M059J (cell line): ENCODE measurements at places on chromosomes 12 and 14. TPM values are rescaled to one million over a fixed set of nuclear protein-coding genes. Genes with fewer than 3 reads are reported as not detected.

TMEM253 gene
- not detected in 2 replicates for total RNA-seq

DEPDC4 gene
- 0.94 and 2.1 TPM in 2 replicates for total RNA-seq

TPH2 gene
- total RNA-seq: not detected in 2 replicates

PZP gene
- not detected in 2 replicates for total RNA-seq

SLC25A47 gene
- total RNA-seq: not detected in 2 replicates

TOMM20L gene
- total RNA-seq: not detected in 2 replicates

SIX1 gene
- total RNA-seq: 8.0 and 12.5 TPM in 2 replicates

SMARCD1 gene
- total RNA-seq: 48.7 and 52.9 TPM in 2 replicates

NRIP2 gene
- not detected in 2 replicates for total RNA-seq

ORMDL2 gene
- 22.5 and 48.2 TPM in 2 replicates for total RNA-seq

RD3L gene
- not detected in 2 replicates for total RNA-seq

ZDHHC22 gene
- total RNA-seq: 0.02 TPM in 1 of 2 replicates, not detected in the other

CCDC175 gene
- not detected in 2 replicates for total RNA-seq

NKX2-8 gene
- not detected in 2 replicates for total RNA-seq

RNASE9 gene
- total RNA-seq: not detected in 2 replicates

POTEM gene
- total RNA-seq: not detected in 2 replicates

CCDC184 gene
- total RNA-seq: 0.12 TPM in 1 of 2 replicates, not detected in the other

SPX gene
- total RNA-seq: 0.39 and 0.47 TPM in 2 replicates

TRHDE gene
- 9.1 and 9.5 TPM in 2 replicates for total RNA-seq

AICDA gene
- not detected in 2 replicates for total RNA-seq

DLGAP5 gene
- 78.0 and 101 TPM in 2 replicates for total RNA-seq

NUBPL gene
- total RNA-seq: 6.2 and 11.8 TPM in 2 replicates
